ENCODE measurements at places on chromosomes 4 and X.

DNA sequence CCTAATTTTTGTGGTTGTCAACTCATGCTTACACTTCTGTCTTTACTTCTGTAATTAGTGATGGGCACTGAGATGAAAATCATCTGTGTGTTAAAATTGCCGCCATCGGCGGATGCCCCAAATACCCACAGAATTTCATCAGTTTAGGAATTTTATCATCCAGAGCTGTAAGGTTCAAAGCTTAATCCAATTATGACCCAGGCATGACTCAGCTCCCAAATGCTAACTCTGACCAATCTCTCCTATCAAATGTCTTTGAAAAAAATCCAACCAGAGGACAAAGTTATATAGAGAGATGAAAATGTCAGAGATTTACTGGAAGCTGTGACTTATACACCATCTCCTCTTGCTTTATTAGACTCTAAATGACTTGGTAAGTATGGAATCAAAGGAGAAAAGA, 1048.7 kb upstream of the PRKX start:
- no peak for DNase-seq

- no peak for DNase-seq
These were observed 171.5 kb upstream of the VEGFC start for GRCh38 chr4:176964116-176964691.

GRCh38 chr4:184833046-184833838, 7.5 kb upstream of the ACSL1 start:
- no peak for DNase-seq

DNA sequence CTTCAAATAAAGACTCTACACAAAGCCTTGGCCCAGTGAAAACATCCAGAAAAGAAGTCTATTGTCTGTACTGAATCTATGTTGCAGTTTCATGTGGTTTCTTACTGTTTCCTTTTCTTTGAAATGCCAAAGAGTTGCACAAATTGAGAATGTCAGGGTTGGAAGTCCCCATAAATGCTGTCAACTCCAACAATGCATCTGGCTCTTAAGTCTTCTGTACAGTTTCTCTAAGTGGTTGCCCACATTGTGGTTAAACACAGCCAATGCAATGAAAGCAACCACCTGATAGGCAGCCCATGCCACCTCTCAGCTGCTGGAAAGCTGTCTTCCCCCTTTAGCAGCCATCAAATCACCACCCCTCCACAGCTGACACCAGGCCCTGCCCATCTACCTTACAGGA, 67.2 kb upstream of the C1GALT1C1 start:
- DNase-seq, result no peak

- no peak for DNase-seq
These were observed 51.7 kb upstream of the PDLIM3 start for GRCh38 chr4:185587030-185587426.

DNA sequence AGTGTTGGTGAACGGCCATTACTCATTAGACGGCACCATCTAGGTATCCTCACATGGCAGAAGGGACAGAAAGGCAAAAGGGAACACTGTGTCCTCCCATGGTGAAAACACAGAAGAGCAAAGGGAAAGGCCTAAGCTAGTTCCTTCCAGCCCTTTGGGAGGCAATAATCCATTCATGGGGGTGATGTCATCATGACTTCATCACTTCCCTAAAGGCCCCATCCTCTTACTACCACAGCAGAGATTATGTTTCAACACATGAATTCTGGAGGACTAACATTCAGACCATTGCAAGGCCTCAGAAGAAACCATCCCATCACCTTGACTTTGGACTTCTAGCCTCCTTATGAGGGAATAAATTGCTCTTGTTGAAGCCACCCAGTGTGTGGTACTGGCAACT, 238.2 kb downstream of the MGST2 start:
- peak; percentile 26 for DNase-seq

DNA sequence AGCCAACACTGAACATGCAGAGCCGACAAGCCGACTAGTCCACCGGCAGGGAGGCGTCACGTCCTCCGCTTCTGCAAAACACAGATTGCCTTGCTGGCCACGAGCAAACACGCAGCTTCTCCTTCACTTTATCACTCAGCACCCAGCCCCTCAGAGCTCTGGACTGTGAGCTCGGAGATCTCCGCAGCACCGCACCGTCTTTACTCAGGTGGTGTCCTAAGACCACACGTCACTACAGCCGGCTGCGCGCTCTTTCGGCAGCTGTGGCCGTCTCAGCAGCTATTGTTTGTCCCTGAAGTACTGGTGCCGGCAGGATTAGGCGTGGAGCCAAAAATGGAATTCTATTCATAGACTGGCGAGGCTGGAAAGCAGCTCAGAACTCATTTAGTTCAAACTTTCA, 72.0 kb downstream of the FAT1 start:
- DNase-seq, result no peak

DNA sequence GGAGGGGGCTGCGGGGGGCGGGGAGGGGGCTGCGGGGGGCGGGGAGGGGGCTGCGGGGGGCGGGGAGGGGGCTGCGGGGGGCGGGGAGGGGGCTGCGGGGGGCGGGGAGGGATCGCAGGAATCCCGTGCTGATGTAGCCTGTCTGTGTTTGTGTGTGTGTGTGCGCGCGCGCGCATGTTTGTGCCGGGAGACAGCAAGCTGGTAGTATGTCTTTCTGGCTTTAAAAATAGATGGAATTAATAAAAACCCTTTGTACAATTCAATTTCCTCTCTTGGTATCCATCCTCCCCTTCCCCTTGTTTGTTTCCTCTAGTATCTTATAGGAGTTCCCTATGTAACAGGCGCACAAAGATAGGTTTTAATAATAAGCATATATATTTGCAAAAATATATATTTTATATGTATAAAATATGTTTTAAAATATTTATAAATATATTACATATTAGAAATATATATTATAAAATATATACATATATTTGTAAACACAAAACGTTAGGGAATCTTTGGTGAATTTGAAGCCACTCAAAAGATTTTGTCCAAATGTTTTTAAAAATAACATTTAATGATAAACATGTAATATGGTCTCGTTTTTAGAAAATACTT, 782 bp downstream of the ARHGAP24 start:
- peak; percentile 48 for DNase-seq

DNA sequence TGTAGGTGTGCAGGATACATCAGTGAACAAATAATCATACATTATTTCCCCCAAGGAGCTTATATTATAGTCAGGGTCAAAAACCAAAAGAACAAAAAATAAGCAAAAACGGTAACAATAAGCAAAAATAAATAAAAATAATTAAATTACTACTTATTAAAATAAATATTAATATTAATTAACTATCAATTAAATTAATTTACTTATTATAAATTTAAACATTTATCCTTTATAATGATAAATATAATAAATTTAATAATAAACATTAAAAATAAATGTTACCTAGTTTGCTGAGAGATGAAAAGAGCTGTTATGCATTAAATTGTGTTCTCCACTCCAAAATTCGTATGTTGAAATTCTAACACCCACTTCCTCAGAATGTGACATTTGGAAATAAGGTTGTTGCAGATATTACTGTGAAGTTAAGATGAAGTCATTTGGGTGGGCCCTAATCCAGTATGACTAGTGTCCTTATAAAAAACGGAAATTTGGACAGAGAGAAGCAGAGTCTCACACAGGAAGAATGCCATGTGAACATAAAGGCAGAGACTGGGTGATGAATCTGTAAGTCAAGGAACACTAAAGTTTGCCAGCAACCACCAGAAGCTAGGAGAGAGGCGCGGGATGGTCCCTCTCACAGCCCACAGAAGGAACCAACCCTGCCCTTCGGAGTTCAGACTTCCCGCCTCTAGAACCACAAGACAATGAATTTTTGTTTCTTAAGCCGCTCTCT, 67.2 kb upstream of the IBSP start:
- DNase-seq, result peak; percentile 93

- DNase-seq, result peak; percentile 79
These were observed 729 bp upstream of the IRF2 start for GRCh38 chr4:184475096-184475461.

- DNase-seq, result no peak
These were observed 8.8 kb downstream of the ACSL1 start for GRCh38 chr4:184816962-184817361.

GRCh38 chrX:30065226-30065625, 150.1 kb upstream of the MAGEB2 start:
- DNase-seq, result peak; percentile 6

DNA sequence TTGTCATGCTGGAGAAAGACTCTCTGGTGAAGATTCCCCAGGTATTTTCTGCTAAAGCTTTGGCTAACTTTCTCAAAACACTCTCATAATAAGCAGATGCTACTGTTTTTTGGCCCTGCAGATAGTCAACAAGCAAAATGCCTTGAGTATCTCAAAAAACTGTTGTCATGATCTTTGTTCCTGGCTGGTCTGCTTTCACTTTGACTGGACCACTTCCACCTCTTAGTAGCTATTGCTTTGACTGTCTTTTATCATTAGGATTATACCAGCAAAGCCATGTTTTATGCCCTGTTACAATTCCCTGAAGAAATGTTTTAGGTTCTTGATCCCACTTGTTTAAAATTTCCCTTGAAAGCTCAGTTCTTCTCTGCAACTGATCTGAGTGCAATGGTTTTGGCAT, 231.5 kb downstream of the SLC7A11 start:
- no peak for DNase-seq

GRCh38 chr4:22500831-22501714, 14.8 kb downstream of the ADGRA3 start:
- peak; percentile 85 for DNase-seq

GRCh38 chrX:39817754-39818470, 279.8 kb downstream of the BCOR start:
- no peak for DNase-seq

GRCh38 chr4:159266981-159267868, 164.3 kb downstream of the RAPGEF2 start:
- DNase-seq, result peak; percentile 36

- no peak for DNase-seq
These were observed 8.2 kb upstream of the CAMK2D start for GRCh38 chr4:113769744-113770143.

DNA sequence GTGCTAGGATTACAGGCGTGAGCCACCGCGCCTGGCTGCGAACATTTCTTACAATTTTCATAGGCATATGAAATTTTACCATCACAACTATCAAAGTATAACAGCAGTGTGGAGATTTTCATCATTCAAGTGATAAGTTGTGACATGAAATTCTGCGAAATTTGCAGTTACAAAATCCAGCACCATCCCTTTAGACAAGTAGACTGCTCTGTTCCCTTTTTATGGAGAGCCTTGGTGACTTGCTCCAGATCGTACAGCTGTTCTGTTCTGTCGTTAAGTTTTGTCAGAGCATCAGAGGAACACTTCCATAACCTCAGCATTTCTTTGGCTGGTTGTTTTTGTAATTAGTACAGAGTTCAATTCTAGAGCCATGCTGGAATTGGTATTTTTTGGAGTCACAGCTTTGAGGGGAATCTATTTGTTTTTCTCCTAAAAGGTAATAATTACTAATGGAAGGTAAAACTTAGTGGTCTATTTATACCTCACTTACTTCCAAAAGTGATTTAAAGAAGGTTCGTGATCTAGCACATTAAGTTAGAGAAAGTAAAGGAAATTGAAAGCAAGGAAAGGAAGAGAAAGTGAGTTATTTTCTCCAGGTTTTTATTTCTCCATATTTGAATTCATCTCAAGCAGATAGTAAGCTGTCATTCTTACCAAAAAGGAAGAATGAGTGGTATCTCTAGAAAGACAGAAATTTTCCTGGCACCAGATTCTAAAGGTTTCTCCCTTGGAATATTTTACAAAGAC, 22.1 kb downstream of the ZRSR2 start:
- no peak for DNase-seq

DNA sequence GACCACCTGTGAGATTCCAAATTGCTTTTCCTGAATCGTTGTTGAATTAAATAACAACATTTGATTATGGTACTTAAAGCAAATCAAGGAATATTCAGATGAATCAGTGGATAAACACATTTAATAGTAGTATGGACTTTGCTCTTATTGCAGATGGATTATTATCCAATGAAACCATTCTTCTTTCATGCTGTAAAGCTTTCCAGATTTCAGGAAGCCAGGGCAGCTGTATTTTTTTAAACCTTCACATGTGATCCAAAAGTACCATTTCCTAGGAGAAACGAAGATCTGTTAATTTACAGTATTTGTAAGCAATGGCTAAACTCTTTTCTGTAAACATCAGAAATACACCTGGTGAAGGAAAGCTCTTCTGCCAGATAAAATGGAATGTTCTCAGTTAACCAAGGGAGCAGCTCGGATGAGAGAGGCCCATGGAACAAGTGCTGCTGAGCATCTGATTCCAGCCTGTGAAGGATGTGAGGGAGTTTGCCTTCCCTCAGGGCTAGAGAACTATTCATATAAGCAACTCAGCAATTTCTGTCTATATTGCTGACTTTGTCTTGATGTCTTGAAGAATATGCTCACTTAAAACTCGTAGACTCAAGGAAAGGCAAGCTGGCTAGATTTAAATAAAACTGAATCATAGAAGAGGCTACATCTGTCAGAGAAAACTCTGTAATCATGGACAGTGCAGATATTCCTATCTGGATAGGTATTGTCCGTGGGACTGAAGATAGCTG, 94.4 kb upstream of the LIMCH1 start:
- no peak for DNase-seq

DNA sequence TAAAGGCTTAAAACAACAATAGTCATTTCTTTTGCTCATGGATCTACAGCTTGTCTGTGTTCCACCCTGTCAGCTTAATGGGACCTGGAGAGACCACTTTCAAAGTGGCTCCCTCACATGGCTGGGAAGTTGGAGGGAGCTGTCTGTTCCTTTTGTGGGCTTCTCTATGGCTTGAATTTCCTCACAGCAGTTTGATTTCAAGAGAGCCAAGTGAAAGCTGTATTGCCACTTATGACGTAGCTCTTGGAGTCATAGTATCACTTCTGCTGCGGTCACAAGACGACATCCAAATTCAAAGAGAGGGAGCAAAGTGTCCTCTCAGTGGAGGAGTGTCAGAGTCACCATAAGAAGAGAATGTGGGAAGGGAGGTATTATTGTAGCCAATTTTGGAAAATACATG, 22.7 kb upstream of the ACSL1 start:
- DNase-seq, result no peak

DNA sequence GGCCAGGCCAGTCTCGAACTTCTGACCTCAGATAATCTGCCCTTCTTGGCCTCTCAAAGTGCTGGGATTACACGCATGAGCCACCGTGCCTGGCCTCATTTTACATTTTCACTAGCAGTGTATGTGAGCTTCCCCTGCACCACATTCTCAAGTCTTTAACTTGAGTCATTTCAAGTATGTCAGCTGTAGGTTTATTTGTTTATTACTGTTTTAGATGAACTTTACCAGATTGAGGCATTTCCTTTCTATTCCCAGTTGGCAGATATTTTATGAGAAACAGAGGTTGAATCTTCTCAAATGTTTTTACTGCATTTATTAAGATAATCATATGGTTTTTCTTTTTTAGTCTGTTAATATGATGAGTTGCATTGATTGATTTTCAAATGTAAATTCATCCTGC, 114.6 kb upstream of the SH3RF1 start:
- peak; percentile 31 for DNase-seq

DNA sequence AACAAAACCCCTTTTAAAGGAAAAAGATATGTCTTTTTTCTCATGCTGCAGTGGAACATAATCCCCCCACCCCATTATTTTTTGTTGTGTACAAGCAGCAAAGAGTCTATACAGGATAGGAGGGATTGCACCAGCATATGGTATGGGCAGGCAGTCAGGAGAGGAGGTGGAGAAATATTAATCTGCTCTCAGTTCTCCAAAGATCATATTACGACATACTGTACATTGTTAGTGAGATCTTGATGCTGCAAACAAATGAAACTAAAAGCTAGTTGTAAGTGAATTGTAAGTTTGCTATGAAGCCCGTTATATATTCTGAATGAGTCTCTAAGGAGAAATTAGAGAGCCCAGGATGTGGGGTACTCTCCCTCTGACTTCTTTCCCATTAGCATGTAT, 75.3 kb downstream of the RAPGEF2 start:
- DNase-seq, result peak; percentile 24
